ENCODE measurements at places on chromosomes 2 and 18.

- DNase-seq: peak; percentile 59
Observed at GRCh38 chr2:124027182-124027581, 2.1 kb downstream of the CNTNAP5 start.

- no peak for DNase-seq
Observed at GRCh38 chr18:58631301-58631700, 2.4 kb upstream of the ALPK2 start.

GRCh38 chr18:37403100-37403781 is 162.4 kb downstream of the CELF4 start:
- DNase-seq: no peak

GRCh38 chr2:120955427-120955826 is 219.8 kb downstream of the GLI2 start:
- no peak for DNase-seq

DNA sequence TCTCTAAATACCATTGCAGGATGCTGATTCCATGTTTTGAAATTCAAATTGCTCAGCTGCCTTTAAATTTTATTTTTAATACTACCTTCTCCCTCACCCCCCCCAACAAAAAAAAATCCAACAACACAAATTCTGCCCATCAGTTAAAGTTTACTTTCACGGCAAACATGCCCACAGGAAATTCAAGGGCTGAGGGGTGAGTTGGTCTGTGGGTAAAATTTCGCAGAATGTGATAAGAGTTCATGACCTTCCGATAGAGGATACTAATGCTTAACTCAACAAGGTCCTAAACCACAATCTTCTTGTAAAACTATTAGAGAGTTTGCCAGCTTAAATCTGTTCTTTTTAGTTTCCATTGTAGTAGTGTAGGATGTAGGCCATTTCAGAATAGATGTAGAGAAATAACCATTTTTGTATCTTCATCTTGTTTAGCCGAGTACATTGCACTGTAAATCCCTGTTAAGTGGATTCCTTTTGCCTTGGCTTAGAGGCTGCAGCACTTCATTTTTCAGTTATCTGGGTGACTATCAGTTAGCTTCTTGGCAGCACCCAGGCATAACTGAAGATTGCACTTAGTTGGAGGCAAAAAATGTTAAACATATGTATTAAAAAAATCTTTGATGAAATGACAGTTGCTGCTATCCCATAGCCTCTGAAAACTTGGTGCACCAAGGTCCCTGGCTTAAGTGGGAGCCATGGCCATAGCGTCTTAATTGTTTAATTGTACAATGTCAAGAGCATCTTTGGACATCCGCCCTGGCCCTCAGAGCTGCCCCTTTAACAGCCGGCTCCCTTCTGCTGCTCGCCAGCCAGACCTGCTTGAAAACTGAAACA is 232.3 kb downstream of the HAUS1 start:
- no peak for DNase-seq

DNA sequence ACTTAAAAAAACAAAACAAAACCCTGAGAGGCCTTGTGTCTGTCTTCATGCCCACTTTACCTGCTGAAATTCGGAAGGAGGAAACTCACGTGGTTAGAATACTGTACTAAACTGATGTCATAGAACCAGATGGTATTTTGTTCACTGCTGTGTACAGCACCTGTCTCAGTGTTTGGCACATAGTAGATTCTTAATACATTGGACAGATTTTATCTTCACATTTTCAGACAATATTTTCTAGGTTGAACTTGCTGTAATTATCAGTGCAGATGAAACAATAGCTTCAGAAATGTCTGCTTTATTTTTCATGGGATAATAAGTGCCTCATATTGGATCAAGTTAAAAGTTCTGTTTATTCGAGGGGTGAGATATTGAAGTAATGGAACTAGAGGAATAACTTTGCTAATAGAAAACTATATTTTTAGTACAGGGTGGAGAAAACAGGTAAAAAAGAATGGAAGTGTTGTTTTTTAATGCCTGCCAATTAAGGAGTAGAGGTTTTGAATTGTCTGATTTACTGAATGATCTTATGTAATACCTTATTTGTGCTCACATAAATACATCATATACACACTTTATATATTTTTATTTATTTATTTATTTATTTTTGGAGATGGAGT is 23.7 kb downstream of the DDX1 start:
- DNase-seq: no peak

DNA sequence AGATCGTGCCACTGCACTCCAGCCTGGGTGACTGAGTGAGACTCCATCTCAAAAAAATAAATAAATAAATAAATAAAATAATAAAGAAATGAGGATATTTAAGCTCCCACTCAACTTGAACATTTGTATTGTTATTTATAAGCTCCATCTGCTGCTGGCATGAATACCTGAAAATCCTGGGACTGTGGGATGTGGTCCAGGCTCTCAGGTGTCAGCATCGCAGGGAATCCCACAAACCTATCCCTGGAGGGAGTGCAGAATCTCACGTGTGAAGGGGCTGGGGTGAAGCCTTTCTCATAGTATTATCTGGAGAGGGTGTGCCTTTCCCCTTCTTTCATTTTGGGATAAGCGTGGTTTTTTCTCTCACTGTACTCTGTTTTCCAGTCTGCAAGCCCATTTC is 47.4 kb upstream of the POLE4 start:
- DNase-seq: no peak

DNA sequence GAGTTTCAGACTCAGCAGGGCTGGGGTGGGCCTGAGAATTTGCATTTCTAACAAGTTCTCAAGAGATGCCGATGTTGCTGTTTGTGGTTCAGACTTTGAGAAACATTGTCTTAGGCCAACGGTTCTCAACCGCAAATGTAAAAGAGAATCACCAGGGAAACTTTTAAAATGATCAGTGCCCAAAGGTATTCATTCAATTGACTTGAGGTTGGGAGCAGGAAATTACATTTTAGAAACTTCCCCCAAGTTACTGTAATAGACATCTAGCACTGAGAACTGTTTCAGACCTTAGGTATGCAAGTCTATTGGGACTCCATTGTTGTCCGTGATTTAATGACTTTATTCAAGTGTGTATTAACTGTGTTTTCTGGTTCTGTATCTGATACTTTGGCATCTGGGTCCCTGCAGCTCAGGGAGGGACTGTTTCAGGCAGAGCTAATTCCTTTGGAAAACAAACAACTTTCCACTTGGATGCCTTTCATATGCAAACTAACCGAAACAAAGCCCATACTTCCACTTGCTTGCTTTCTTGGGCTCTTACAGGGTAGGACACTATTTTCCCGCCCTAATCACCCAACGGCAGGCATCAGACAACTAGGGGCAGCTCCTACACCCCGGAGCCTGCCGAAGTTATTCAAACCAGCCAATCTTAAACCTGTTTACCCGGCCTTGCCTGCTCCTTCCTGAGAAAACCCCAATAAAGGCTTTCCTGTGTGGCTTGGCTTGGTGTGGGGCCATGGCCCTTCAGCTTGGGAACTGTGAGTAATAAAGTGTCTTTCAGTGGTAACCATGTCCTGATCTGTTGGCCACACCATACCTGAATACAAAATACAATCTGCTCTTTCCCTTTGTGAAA is 97.6 kb downstream of the POLE4 start:
- DNase-seq: no peak

DNA sequence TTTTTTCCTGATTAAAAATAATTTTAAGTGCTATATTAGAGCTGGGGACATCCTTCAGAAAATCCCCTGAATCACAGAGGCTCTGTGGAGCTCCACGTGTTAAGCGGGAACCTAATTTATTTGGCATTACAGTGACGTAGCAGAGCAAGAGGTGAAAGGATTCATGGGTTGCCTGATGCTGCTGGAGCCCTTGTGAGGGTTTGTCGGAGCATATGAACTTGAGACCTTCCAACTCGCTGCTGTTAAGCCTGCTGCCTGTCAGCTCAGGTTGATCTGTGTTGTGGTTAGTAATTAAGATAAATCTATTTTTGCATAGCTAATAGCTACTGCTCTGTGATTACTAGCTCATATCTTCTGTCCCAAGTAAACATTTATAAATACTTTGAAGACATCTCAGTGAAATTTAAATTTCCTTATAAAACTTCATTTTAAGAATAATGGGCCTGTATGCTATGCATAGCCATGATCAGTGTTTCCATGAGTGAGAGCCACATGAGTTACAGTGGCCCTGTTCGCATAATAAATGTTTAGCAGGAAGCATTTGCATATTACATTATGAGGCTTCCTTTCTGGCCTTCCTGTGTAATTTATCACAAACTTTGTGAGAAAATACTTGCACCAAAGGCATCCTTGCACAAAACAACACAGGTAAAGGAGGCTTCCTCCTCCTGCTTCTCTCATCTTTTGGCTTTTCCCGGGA is 438.9 kb downstream of the PTPRM start:
- no peak for DNase-seq

DNA sequence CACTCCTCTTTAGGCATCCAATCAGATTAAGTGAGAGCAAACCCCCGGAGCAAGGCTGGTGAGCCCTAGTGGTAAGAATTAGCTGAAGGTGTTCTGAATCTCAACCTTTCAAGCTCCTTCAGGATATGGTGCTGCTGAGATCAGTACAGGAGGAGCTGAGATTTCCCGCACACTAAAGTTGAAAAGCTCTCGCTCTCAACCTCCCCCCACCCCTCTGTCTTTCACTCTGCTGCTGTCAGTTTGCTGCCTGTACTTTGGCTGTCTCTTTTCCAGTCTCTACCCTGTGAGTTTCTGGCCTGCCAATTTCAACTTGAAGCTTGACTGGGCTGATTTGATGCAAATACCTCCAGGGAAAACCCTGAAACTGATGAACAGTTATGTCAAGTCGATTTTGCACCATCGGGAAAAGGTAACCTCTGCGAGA is 15.7 kb downstream of the ZEB2 start:
- no peak for DNase-seq

- no peak for DNase-seq
Observed at GRCh38 chr2:162795312-162795711, 43.3 kb downstream of the KCNH7 start.

DNA sequence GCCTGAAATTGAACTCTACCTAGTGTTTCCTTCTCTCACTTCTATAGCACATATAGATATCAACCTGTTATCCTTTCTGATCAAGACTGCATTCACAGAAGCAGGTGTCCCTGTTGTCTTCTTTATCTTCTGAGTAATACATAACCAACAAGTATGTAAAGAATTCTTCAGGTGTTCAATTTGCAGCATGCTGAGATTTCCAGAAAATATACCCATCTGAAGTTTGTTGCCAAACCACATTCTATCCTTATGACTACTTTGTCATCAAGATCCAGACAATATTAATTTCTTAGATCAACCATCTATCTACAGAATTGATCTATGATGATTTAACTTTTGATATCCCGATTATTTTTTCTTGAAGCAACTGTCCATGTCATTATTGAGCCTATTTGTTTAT is 69.5 kb downstream of the TGFA start:
- no peak for DNase-seq

DNA sequence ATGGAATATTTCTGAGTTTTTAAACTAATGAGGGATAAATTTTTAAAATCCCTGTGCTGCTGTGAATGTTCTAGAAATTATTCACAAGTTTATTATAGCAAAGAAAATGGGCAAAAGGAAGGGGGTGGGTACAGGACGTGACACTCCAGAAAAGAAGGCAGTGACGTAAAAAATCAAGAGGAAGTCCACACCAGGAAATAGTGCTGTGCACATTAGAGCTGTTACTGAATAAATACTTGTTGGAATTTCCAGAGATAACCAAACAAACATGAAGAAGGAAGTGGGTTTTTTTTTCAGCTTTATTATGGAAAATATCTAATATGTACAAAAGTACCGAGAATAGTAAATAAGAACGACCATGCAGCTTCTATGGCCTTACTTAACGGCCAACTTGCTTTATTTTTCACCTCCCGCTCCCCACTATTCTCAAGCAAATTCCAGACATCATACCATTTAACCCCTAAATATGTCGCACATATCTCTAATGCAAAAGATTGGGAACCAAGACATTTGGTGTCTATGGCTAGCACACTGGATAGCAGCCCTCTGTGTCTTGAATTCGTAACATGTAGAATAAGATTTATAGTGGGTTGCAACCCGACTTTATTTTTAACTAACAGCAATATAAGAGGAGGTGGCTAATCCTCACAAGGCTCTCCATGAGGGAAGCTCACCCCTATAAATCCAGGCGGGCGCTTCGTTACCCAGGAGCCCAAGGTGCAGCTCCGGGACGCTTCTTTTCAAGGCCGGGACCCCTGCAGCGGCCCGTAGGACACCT is 580 bp upstream of the NDUFV2 start:
- peak; percentile 46 for DNase-seq

GRCh38 chr2:185859506-185859905 is 120.9 kb downstream of the FSIP2 start:
- no peak for DNase-seq

- DNase-seq: no peak
Observed at GRCh38 chr18:62634979-62635630, 80.2 kb upstream of the PHLPP1 start.

DNA sequence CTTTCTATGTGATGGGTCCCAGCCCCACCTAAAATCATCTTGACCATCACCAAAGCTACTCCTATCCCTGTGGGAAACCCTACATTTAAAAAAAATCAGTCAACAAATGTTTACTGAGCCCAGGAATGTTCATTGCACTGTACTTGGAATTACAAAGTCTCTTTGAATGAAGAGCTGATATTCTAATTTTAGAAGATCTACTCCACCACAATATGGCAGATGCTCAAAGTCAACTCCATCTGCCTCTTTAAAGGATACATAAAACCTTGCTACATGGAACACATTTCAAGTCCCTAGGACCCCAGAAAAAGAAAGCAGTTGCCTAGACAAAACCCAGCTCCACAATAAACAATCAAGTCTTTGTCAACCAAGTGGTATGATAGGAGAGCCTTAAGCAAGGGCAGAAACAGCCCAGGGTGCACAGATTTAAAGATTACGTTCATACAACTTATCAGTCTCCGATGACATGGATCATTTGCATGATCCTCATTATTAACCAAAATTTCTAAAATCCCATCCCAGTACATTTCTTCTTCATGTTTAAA is 234.3 kb upstream of the ACVR2A start:
- DNase-seq: no peak

DNA sequence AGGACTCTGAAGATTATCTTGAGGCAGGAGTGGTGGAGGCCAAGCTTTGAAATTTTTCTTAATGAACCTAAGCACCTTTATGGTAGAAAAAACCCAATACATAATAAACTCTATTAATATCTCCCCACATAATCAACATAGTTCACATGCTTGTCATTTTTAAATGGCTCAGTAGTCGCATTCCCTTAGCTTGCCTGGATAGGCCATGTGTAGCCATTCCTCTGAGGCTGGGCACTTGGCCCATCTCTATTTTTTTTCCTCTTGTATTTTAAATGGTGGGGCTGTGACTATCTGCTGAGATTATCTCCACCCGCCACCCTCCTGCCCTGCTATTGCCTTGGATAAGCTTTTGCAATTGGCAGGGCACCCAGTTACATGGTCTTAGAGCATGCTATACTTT is 143.1 kb downstream of the FHOD3 start:
- DNase-seq: no peak

GRCh38 chr2:35932276-35932963 is 423.2 kb upstream of the CRIM1 start:
- no peak for DNase-seq

DNA sequence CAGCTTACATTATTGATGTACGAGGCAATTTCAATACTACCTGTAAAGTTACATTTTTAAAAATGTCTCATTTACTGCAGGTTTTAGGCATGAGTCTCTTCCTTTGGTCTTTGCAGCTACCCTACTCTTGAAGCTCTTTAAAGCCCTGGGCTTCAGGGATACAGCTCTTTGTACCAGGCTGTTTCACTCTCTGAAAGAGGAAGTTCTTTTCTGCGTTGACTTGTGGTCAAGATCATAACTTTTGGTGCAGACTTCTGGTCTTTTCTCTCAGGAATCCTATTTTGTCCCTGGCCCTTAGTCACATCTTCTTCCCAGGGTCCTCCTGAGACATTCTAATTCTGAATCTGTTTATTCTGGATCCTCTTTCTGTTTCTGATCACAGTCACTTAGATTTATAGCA is 16.6 kb upstream of the HRH4 start:
- DNase-seq: no peak

GRCh38 chr2:129923265-129924091 is 56.0 kb upstream of the RAB6C start:
- no peak for DNase-seq

All from HuH-7.5 (cell line).